ENCODE measurements at places on chromosomes 4 and X.

- DNase-seq = no peak
These were observed 169.2 kb upstream of the TBC1D9 start for GRCh38 chr4:140925417-140925816.

- no peak for DNase-seq
These were observed 30.7 kb downstream of the SEPTIN11 start for GRCh38 chr4:76980261-76980660.

- no peak for DNase-seq
These were observed 38.2 kb downstream of the TSPAN5 start for GRCh38 chr4:98620087-98620784.

GRCh38 chr4:83890231-83890630 is 354.3 kb downstream of the GPAT3 start:
- DNase-seq = no peak

DNA sequence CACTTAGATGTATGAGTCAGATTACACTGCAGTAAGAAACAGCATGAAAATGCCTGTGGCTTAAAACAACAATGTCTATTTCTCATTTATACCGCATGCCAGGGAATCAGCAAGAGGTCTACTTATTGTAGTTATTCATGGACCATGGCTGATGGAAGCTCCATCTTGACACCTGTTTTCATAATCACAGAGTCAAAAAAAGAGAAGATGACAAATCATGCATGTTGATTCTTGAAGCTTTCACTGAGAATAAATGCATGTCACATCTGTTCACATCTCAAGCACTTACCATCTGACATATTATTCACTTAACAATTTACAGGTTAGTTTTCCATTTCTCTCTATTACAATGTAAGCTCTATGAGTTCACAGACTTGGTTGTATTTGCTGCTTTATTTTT is 194.2 kb upstream of the SLITRK2 start:
- DNase-seq = no peak

DNA sequence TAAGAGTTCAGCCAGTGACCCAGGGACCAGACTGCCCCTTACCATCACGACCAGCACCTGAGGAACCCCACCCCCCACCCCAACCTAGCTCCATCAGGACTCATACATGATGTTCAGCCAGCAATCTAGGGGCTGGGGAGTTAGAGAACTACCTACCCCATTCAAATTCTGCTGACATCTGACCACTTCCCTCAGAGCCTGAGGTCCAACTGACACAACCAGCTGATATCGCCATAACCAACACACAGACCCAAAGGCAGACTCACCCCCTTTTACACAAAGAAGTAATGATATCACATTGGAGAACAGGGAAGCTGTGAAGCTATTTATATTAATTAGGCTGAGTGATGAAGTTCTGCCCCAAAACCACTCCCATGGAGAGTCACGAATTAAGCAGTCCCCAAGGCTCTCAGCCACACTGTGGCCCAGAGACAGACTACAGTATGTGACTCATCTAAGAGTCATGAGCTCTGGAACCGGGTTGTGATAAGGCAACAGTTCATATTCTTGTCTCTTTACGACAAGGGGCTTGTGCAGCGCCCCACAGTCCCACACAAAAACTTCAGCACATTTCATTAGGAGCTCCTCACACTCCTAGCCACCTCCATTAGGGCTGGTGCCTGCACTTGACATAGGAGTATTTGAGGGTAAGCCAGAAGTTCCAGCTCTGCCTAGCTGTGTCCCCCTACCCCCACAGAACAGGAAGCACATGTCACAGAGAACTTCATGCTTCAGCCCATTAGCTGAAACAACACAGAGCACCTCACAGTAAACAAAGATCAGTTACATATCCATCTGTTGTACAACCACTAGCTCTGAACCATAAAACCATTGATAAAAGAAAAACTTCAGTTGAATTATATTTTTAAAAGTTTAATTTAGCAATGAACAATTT is 184.7 kb upstream of the ZCCHC13 start:
- no peak for DNase-seq
